ENCODE measurements at places on chromosomes 13 and 19. TPM values are rescaled to one million over a fixed set of nuclear protein-coding genes. Genes with fewer than 3 reads are reported as not detected.
A peak's percentile ranks its signal among the peaks of the same experiment; 100 is the strongest.

DNA sequence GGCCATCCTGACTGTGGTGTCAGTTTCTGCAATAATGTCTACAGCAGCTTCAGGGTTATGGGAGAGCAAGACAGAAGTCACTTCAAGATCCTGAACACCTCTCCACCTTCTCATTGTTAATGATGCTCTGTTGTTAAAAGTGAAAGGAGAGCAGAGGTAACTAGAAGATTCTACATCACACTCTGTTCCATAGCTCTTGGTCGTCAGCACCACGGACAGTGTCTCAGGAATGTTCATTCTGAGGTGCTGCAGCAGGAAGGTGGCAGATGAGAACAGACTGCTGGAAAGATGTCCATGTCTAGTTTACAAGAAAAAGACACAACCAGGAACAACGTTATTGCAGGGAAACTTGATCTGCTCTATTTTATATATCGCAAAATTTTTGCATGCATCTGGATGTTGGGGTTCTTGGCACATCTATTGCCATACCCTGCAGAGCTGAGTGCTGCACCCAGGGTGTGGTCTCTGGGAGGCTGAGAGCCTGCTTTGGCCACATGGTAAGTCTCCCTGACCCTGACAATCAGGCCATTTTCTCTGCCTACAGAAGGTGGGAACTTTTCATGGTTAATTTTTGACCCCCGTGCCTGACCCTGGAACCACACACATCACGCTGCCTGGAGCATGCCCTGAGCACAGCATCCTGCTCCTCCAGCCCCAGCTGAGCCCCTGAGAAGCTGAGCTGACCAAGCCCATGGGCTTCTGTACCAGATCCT is 12.7 kb downstream of the CEACAM21 start:
- DNase-seq = peak; percentile 46

DNA sequence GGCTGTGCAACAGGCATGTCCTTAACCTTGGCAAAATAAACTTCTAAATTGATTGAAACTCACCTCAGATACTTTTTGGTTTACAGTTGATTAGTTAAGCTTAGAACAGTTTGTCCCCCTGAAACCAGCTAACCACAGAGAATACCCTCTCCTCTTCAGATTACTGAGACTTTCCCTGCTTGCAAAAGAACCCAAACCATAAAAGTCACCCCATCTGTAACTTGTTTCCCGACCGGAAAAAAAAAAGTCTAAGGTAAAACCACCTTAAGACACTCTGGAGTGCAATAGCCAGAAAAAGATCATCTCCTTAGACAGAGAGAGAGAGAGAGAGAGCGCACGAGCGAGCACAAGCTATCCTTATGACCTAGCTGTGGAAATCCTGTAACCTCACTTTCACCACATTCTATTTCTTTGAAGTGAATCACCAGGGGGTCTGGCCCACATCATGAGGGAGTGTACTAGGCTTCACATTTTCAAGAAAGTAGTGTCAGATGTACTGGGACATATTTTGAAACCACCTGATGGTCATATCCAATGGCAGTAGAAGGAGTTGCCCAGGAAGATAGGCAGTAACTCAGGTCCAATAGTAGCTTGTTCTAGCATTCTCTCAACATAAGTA is 11.1 kb upstream of the GTF2F2 start:
- DNase-seq = no peak

SPACA4 gene
- total RNA-seq = not detected

- DNase-seq = no peak
Measured at GRCh38 chr19:46952874-46953273, 66.8 kb upstream of the NPAS1 start.

- peak; percentile 93 for DNase-seq
Measured at GRCh38 chr19:10543420-10544241, at the start of gene ATG4D. Gene ATG4D, plus strand, starts transcription at chr19:10543904. Its CDS starts 187 bp downstream, at chr19:10544091.
